ENCODE measurements at places on chromosomes 7 and 10.

DNA sequence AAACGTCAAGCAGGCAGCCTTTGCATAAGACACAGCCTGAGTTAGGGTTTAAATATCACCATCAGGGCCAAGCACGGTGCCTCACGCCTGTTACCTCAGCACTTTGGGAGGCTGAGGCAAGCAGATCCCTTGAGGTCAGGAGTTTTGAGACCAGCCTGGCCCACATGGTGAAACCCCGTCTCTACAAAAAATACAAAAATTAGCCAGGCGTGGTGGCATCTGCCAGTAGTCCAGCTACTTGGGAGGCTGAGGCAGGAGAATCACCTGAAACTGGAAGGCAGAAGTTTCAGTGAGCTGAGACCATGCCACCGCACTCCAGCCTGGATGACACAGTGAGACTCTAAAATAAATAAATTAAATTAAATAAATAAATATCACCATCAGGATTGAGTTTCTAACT, 33.0 kb downstream of the SRPK2 start:
- DNase-seq, result no peak

DNA sequence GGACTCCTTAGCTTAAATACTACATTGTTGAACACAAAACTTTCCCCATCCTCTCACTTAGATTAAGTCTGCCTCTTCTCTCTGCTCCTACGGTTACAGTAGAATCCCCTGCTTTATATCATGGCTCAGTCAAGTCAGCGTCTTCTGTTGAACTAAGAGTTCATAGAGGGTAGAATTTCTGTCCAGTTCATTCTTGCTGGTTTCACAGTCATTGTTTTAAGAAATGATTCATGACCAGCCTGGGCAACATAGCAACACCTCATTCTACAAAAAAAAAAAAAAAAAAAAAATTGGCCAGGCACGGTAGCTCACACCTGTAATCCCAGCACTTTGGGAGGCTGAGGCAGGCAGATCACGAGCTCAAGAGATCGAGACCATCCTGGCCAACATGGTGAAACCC, 3.7 kb upstream of the ZFYVE27 start:
- DNase-seq, result no peak

DNA sequence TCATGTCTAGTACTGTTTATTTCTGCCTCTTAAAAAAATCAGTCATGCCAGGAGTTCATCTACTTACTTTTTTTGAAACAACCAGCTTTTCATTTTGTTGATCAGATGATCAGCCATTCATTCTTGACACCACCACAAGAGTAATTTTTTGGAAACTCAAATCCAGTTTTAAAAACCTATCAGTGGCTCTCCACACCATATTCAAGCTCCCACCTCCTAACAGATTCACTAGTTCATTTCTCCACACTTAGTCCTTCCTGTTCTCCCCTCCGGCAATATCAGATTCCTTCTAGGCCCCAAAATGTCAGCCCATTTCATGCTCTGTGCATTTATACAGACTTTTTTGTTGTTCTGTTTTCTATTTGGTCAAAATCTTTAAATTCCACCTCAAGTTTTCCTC, 341.6 kb downstream of the RNLS start:
- no peak for DNase-seq

DNA sequence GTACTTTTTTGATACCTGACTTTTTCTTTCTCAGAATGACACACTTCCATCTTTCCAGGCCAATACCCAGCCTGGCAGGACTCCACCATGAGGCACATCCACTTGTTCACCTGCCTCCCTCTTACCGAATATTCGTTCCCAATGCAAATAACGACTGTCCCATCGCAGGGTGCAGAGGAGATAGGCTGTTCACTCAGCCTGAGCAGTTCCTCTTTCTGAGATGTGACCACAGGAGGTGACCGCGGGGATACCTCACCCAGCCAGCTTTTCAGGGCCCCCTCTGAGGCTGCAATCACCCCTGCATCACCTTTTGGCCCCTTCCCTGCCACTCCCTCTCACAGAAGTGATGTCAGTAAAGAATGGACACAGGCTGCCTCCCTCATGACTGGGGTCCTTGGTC, 28.3 kb downstream of the PTPRN2 start:
- DNase-seq, result no peak

DNA sequence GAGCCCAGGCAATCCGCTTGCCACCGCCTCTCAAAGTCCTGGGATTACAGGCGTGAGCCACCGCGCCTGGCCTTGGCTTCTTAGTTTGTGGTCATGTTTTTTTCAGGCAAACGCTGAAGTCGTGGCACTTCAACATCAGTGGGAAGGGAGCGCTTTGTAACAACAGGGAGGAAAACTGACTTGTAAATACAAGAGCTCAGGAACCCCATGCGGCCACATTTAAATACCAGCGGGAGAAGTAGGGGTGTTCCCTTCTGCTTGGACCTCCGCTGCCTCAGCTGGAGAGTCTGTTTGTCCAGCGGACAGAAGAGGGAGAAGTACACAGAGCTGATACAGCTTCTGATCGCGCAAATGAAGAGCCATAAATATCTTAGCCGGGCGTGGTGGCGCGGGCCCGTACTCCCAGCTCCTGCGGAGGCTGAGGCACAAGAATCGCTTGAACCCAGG, 108.7 kb upstream of the KMT2C start:
- DNase-seq, result no peak

GRCh38 chr7:24833549-24833948, 76.3 kb upstream of the GSDME start:
- DNase-seq, result no peak

DNA sequence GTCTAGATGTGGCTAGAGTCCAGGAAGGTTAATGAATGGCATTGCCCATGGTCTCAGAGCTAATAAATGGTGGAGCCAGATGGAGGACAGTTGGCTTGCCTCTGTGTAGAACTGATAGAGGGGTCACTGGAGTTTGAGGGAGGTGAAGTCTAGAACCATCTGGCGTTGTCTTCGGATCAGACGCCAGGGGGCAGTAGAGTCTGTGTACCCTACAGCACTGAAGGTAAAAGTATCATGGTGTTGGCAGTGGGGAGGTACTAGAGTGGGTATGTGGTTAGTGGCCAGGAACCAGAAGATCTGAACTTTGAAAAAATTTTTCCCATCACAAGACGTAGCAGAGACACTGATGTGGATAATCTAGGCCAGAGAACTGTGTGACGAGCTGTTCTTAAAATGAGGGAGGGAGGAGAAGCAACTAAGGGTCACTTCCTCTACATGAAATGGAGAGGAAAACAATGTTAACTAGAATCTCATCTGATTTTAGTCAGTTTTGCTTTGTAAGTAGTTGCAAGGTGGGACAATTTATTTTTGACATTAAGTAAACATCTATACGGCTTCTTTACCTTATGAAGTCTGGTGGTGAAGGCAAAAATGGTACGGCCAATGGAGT, 227.9 kb upstream of the PRSS58 start:
- no peak for DNase-seq

DNA sequence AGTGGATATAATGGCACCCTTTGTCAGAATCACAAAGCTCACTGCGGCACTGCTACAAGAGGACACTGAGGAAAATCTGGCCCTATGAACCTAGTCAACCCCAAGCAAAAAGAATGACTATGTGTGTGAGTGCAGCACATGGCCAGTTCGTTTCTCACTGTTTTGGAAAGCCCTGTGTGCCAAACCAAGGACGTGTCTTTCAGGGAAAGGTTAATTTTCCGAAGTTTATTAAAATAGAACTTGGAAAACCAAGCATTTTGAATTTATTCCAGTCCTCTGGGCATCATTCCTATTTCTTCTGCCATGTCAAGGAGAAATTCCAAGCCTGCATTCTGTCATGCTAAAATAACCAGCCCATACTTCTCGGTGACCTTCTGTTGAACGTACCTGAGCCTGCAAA, 471.8 kb downstream of the PLXDC2 start:
- DNase-seq, result no peak

GRCh38 chr7:85275204-85275603, 88.3 kb upstream of the SEMA3D start:
- no peak for DNase-seq

DNA sequence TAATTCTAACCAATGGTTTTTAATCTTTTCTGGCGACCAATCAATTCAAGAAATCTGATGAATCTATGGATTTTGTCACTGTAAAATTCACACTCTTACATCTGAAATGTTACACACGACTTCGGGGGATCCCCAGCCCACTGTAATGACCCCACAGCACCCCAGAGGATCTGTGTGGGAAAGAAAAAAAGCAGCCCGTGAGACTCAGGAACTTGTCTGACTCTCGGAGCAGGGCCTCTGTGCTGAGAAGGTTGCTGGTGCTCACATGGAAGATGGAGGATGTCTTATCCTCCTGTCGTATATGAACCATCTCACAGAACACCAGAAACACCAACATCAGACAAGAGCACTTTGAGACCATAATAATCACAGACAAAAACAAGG, 228.4 kb upstream of the INHBA start:
- no peak for DNase-seq

DNA sequence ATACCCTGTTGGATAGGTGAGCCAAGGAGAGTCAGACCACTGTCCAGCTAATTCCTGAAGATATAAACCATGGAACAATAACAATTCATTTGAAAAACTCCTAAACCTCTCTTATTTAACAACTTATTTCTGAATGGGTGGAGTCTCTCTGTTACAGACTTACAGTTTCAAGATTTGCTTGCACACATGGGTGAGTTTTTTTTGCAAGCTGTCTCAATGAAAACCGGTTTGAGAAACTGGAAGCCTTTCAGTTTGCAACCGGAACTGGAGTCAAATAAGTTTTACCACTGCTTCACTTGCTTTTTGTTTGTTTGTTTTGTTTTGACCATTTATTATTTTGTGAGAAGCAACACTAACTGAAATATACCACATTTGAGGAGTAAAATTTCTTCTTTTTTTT, 243.8 kb downstream of the MTERF1 start:
- DNase-seq, result no peak

DNA sequence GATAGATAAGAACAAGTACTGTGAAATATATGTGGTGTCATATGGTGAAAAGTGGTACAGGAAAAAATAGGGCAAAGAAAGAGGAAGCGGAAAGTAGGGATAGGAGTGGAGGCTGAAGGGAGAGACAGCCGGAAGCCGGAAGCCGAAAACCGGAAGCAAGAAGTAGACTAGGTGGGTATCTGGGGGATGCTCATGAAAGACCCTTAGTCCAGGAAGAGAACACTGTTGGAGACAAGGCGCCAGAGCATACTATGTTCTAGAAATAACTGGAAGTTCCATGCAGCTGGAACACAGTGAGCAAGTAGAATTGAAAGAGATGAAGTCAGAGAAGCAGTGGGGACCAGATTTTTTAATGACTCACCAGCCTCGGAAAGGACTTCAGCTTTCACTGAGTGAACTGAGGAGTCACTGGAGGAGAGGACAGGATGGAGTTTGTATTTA, 22.5 kb downstream of the ST8SIA6 start:
- peak; percentile 47 for DNase-seq

DNA sequence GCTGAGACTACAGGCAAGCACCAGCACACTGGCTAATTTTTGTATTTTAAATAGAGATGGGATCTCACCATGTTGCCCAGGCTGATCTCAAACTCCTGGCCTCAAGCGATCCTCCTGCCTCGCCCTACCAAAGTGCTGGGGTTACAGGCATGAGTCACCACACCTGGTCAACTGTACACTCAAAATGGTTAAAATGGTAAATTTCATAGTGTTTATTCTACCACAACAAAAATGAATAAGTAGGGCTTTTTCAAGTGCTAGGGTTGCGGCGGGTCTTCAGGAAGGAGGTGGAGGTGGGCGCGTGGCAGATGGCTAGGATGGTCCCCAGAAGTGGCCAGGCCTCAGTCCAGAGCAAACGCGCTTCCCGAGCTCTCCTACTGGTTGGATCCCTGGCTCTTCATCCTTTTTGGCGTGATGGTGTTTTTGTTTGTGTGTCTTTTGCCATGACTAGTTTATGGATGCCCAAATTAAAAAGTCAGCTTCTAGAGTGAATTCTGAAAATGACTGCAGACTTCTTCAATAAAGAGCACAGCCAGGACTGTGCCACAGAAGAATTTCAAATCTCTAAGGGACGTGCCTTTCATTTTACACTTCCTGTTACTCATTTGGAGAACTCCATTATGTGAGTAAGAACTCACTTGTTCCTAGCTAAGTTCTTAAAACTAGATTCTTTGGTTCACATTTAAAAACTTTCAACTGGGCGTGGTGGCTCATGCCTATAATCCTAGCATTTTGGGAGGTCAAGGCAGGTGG, 73.9 kb downstream of the TMEM130 start:
- DNase-seq, result peak; percentile 22

GRCh38 chr10:133336577-133337369, at the start of gene CALY:
TSS of gene CALY (minus strand) at chr10:133336896. CDS start at chr10:133328989, 7,907 bp downstream.
- no peak for DNase-seq

DNA sequence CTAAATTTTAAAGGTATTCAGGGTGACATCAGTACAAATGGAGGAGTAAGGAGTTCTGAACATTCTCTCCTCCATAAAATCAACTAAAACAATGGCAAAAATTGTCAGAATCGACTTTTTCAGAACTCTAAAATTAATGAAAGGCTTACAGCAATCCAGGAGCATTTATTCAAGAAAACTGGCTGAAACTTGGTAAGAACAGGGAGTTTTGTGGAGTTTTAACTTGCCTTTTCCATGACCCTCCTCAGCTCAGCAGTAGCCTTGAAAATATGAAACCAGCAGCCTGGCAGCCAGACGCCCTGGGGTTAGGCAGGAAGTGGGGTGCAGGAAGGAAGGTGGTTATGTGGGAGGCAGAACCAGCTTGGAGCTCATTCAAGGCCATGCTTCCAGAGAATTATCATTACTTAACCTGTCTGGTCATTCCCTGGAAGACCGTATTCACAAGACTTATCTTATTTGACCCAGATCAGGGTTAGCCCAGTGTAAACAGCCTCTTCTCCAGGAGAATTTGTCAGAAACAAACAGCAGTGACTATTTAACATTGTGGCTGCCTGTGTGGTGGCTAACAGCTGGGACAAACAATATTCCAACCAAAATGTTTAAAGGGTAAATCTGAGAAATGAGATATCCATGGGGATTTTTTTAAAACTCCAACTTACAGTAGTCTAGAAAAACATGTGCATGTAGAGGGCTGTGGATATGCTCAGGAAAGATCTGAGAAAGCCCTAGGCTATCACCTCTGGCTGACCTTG, 75.7 kb upstream of the MACROH2A2 start:
- no peak for DNase-seq

DNA sequence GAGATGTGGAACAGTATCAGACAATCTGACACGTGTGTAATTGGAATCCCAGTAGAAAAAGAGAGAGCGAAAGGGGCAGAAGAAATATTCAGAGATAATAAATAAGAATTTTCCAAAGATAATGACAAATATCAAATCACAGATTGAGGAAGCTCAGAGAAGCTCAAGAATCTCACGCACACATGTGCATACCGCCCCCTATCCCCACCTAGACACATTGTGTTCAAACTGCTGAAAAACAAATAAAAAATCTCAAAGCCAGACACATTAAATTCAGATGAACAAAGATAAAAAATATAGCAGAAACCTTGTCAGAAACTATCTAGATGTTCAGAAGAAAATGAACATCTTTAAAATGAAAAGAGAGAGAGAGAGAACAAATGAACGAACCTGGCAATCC, 17.2 kb downstream of the SFR1 start:
- DNase-seq, result no peak
